ENCODE measurements at places on chromosomes 11 and 22.

GRCh38 chr11:47225552-47226400 is 11.0 kb downstream of the DDB2 start:
- DNase-seq = no peak

GRCh38 chr22:45703758-45704157 is 32.1 kb downstream of the ATXN10 start:
- DNase-seq = no peak

DNA sequence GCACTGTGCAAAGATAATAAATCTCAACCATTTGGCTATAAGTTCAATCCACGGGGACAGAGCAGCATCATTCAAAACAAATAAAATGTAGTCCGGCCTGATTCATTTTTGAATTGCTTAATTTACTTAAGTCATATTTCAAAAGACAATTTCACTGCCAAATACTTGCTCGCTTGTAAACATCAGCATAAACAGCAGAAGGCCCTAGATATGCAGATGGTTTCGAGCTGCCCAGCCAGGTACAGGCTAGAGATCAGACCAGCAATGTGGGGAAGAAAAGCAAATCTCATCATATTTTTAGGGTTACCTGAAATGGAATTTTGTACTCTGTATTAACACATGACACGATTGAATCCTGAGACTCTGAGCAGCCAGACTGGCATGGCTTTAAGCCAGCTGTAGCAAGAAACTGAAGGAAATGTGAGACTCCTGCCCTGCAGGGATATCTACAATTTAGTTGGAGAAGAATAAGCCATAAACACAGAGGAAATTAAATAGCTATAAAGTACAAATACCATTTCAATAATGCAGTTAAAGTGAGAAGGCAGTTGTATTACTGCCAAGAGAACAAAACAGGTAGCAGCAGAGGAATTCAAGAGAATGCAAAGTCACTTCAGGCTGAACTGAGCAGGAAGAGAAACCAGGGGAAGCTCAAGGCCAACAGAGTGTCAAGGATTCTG is 440.3 kb downstream of the ETS1 start:
- DNase-seq = no peak

DNA sequence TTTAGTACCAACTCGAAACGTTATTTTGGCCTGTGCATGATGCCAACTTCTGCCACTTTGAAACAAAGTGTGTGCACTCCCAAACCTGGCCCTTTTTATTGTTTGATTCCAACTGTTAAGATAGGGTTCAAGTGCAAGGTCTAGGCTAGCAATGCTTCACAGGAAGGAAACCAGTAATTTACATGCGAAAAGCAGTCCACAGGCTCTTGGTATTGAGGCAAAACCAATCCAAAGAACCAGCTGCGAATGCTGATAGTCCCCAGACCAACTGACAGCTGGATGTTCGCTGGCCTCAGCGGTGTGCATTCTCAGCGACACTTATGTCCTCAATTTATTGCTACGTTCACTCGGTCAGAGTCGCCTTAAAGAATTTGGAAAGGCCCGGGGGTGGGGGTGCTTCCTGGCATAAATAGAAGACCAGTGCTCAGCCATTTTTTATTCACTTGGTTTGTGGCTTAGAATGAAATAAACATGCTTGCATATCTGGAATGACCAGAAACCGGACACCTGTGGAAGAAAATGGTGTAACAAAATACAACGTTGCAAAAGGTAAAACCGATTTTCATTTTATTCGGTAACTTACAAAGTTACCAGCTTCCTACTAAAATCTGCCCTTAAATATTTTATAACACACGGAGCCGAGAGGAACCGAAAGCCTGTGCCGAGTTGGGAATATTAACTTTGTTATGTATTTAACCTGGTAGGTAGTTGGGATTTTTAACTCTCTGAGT is 1.6 kb downstream of the CPT1A start:
- no peak for DNase-seq

- no peak for DNase-seq
Observed at GRCh38 chr11:60127311-60127811, 38.9 kb downstream of the MS4A2 start.
